ENCODE measurements at places on chromosomes 1 and 21.

GRCh38 chr1:43321331-43321891, 16.2 kb upstream of the MPL start:
- no peak for DNase-seq

DNA sequence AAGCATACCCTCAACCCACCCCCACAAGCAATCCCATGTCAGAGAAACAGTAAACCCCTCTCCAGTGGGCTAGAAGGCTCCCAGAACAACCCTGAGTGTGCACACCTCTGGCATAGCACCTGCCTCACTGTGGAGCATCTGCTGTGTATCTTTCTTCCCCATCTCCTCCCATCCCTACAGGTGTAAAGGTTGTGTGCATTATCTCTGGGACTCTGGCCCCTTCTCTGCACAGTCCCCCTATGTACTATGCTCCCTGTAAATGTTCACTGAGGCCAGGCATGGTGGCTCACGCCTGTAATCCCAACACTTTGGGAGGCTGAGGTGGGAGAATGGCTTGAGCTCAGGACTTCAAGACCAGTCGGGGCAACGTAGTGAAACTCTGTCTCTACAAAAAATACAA, 700 bp upstream of the CACNA1S start:
- DNase-seq = no peak

DNA sequence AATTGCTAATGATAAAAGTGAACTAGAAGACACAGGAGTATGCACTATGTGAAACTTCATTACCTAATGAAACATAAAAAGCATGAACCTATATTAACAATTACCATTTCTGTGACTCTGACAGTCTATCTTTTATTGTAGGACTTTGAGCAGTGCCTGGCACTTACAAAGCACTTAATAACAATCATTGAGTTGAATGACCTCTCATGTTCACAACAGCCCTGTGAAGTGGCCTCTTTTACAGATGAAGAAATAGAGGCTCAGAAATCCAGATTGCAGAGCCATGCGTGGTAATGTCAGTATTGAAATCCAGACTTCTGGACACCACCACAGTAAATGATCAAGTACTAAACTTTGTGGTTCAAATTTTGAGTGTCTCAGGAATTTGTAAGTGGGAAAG, 326.4 kb downstream of the NTNG1 start:
- DNase-seq = no peak

DNA sequence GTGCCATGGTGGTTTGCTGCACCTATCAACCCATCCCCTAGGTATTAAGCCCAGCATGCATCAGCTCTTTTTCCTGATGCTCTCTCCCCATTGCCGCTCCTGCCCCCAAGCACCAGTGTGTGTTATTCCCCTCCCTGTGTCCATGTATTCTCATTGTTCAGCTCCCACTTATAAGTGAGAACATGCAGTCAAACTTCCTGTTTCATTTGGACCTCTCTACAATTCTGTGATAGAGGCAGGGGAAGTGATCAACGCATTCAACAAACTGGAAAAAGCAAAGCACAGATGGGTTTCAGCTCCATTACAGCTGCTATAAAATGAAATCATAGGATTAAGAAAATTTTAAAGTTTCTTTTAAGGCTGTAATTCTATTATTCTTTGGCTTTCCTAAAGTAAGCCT, 23.3 kb upstream of the CD55 start:
- no peak for DNase-seq

DNA sequence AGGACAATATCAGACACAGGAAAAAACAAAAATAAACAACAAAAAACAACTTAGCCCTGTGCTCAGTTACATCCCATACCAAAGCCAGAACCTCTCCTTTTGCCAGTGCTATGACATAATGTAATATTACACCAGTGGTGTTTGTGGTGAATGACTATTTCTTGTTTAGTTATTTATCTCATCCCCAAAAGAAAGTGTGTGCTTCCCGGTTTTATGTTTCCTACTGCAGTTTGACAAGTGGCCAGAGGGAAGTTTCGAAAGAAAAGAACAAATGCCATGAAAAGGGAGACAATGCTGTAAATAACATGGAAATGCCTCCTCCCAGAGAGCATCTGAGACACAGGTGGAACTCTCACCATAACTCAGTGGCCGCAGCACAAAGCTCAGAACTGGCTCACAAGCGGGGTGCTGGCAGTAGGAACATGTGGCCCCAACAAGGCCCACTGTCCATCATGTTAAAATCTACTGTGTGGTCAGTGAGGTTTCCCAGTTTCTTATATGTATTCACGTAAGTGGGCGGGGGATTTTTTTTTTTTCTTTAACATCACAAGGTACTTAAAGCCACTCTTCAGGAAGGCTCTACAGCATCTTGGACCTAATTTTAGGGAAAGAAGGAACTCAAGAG, 158.2 kb downstream of the BARHL2 start:
- no peak for DNase-seq

GRCh38 chr1:238777551-238777950, 608.8 kb upstream of the CHRM3 start:
- DNase-seq = no peak

GRCh38 chr1:154866257-154867063, 3.6 kb downstream of the KCNN3 start:
- no peak for DNase-seq

DNA sequence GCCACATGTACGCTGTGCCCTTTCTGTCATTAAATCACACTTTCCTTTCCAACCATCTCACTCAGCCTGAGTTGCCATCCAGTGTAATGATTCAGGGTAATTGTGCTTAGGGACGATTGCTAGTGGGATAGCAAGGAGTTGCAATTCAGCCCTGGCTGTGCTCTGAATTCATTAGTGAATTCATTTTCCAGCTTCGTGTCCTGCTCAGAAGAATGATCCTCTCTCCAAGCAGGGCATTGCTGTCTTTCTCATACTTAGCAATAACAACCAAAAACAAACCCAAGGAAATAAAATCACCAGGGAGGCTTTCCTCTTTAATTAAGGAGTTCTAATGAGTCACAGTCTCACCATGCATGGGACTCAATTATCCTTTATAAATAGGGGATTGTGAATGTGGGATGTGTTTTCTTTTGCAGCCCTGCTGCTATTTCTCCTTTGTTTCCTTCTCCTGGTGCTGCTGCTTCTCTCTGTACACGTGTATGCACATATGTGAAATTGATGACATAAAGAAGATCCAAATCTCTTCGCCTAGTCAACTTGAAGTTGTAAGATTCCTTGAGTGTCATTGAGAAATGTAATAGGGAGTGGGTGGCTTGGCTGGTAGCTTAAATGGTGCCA, 167.0 kb downstream of the TSEN15 start:
- no peak for DNase-seq

DNA sequence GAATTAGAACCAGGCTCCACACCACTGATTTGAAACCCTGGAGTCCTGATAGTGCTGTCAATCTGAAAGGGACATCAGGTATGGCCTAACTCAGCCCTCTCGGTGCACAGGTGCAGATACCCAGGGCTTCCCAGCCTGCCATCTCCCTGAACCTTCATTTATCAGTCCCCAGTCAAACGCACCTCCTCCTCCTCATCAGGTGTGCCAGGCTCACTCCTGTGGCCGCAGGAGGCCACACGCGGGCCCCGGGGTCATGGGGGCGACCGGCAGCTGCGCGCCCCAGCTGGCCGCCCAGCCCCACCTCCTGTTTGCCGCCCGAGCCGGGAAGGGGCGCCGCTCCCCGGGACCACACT, 572 bp downstream of the FUCA1 start:
- no peak for DNase-seq

DNA sequence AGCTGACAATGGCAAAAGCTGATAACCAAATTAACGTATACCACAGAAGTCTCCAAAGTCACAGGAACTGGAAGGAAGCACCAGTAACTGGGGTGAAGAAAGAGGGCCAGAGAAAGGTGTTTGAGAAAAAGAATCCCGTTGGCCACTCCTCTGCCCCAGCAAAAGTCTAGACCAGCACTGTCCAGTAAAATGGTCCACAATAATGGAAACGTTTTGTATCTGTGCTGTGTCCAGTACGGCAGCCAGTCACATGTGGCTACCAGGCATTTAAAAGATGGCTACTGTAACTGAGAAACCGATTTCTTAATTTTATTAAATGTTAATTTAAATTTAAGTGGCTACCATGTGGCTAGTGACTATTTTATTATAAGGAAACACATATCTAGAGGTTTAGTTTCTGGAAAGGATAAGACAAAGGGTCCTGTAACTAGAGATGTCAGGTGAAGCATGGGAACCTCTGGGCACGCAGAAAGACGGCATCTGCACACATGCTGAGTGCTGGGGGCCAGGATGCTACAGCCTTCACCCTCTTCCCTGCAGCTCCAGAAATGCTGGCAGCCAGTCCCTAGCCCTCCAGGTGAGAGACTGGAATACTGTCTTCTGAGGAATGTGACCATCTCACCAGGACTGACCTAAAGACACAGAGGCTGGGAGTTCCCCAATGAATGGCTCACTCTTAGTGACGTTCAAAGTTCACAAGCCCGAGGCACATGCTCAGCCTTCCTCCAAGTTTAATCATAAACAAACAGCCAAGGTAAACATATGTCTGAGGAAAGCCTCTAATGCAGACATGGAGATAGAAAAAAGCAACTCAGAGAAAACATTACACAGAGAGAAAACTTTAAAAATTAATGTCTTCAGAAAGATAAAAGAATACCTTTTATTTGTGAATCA, 50.7 kb downstream of the JAK1 start:
- no peak for DNase-seq

DNA sequence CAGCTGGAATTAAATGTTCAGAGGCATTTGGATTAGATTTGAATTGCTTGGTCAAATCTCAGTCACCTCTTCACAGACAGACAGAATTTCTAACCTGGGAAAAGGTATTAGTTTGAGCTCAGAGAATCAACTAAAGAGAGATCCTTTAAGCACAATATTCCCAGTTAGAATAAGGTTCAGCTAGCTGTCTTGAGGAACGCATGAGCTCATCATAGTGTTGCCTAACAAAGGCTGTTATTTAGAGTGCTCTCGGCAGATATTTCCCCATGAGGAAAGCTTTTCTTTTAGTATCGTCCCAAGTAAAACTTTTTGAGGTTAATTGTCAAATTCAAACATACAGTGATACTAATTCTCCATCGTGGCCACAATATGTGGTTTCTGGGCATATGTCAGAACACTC, 269.9 kb downstream of the HLX start:
- DNase-seq = no peak

DNA sequence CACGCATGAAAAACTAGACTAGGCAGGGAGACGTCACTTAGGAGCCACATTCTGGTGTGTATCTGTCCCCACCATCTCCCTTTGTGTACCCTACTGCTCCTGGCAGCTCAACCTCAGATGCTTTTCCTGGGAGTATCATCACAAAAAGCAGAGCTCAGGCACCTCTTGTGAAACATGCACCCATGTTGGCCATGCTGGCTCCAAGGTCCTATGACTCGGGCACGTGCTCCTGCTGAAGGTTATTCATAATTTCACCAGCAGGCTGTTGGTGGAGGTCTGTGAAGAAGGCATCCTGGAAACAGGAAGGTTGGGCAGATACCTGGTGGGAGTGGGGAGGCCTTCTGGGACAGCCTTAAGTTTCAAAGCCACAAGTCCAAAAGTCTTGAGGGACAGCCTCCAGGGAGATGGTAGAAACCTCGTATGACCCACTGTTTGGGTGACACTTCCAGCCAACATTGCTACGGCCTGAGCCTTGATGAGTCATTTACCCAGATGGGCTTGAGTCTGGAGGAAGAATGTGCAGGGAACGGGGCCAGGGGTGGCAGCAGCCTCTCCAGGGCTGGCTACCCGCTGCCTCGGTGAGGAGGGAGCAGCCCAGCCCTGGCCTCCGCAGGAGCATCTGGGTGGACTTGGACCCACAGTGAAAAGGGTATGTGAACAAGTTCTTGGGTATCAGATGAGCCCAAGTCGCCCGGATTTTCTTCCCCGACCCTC, 75.8 kb downstream of the PGBD5 start:
- DNase-seq = no peak

- DNase-seq = no peak
Observed at GRCh38 chr1:61083013-61083806, 849 bp downstream of the NFIA start.

GRCh38 chr1:52748119-52748518, 21.9 kb downstream of the ZYG11B start:
- DNase-seq = no peak

DNA sequence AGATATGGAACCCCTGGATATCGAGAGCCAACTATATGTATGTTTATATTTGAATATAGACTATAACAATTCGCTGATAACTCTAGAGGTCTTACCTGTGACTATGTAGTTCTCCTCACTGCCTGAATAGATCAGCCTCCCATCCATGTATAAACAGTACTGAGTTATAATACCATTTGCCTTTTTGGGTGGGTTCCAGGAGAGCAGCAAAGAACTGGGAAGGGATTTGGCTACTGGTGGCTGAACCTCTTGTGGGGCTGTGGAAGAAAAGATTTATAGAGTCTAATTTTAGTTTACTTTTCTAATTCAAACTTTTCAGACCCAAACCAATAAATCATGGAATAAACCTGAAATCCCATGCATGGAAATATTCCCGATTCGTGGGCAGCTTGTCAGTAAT, 376.9 kb downstream of the USH2A start:
- DNase-seq = no peak

GRCh38 chr1:55196433-55197035, 18.6 kb downstream of the USP24 start:
- DNase-seq = no peak

DNA sequence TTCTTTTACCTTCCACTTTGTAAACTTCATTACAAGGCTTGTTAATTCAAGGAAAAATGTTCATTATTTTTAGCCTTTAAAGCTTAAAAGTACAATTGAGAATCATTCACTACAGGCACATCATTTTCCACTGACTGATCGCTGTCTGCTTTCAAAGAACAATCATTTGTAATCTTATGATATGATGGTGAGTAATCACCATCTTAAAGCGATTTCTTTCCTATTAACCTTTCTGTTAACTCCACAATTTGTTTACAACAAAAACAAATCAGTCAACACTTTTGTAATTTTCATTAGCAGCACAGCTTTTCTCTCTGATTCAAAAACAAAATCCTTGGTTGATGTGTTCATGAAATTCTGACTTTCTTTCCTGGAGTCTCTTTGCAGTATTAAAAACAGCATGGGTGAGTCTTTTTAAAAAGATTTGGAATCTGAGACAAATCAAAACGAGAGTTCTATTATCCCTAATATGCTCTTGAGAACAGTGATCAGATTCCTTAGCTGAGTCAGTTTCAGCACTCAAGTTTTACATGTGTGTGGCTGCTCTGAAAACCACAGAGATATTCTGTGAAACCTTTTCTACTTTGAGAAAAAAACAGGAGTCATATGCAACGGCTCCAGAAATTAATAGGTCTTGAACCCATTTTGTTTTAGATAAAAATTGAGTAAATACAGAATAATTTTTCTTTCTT, 145.8 kb upstream of the TMPRSS15 start:
- DNase-seq = no peak

DNA sequence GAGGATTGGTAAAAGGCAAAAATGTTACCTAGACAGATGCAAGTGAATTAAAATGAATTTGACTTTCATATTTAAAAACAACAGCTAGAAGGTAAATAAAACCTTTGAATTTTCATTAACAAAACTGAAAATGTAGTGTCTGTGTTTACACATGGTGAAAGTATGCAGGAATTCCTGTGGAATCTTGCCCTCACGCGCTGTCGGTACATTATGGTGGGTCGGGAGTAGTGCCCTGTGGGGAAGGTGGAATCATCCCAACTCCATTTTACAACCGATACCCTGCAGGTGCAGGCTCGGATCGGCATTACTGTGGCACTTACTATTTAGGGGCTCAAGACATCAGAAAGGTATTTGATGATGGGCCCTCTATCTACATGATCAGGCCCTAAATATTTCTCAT, 197.2 kb upstream of the MAP1LC3C start:
- DNase-seq = no peak

GRCh38 chr1:74611887-74612286, 61.7 kb downstream of the ERICH3 start:
- DNase-seq = no peak
